Fibroblast of skin of left biceps (primary cell): ENCODE measurements at places on chromosomes 5 and 9.

DNA sequence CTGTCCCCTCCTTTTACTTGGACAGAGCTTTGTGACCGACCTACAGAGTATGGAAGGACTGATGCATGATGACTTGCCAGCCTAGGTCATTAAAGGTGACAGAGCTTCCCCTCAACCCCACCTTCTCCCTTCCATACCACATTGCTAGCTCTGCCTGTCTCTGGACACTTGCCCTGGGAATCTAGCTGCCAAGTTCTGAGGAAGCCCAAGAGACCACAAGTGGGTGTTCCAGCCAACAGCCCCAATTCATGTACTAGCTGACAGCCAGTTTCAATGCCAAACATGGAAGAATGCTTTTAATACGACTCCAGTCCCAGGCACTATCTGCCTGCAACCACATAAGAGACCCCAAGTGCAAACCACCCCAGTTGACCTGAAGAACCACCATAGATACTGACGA lies 477.1 kb downstream of the SPOCK1 start:
- no peak for DNase-seq

DNA sequence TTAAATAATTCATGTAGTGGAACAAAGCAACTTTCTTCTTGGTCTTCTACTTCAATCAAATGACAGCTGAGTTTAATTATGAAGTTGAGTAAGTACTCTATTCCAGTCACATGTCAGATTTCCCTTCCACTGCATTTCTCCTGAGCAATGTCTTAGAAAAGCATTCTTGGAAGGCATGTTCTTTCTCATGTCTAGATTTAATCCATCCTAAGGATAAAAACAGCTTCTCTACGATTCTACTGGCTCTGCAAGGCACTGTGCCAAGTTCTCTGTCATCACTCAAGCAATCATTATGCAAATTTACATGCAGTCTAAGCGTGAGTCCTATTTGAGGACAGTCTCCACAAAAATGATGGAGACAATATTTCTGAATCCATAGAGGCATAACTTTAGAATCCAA lies 142.4 kb downstream of the YIPF5 start:
- peak; percentile 90 for DNase-seq

GRCh38 chr5:32928761-32929160 lies 217.6 kb downstream of the NPR3 start:
- DNase-seq, result no peak

GRCh38 chr5:35899800-35900199 lies 38.6 kb downstream of the CAPSL start:
- DNase-seq, result no peak

- DNase-seq, result no peak
Observed at GRCh38 chr5:2960294-2960693, 208.8 kb upstream of the IRX2 start.
